ENCODE measurements at places on chromosomes 2 and 18.
A peak's percentile ranks its signal among the peaks of the same experiment; 100 is the strongest.

GRCh38 chr2:234588054-234588430 is 91.2 kb upstream of the ARL4C start:
- no peak for DNase-seq

- DNase-seq: no peak
These were observed 200.6 kb downstream of the RND3 start for GRCh38 chr2:150286730-150287362.

- no peak for DNase-seq
These were observed 3.8 kb upstream of the FRZB start for GRCh38 chr2:182870227-182870626.

- DNase-seq: no peak
These were observed 23.4 kb upstream of the RAPGEF4 start for GRCh38 chr2:172712251-172712650.

GRCh38 chr2:68279691-68280090 is 27.4 kb upstream of the PPP3R1 start:
- no peak for DNase-seq

DNA sequence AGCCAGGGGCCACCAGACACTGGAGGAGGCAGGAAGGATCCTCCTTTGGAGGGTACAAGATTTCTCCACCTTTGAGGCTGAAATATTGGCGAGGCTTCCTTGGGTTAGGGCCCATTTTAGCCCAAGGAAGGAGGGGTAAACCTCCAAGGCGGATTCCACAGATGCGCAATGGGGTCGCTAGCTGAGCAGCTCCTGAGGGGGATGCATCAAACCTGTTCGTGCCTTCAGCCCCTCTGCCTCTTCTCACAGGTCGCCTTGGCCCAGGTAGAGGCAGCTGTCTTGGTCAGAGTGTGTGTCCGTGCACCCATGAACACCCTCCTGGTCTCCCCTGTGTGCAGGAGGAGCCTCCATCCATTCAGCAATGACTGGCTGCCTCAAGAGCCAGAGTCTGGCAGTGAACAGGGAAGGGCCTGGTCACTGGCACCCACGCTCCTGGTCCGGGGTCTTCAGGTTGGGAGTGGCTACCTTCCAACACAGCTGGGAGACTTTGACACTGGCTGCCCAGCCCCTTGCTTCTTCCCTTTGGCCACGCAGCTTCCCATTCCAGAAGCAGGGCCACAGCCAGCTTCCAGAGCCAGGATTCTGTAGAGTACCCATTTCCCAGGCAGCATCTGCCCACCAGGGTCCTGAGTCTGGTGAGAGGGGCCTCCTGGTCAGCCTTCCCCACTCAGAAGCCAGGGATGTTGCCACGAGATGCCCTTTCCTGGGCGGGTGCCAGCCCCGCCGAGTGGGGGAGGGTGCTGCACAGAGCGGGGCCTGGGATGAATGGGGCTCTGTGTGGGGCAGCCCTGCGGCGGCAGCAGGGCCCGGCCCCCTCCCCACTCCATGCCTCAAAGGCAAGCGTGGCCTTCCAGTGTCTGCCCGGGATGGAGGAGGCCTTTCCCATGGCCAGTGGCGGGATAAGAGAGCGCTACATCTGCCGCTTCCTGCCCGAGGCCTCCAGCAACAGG is 95.8 kb upstream of the GPC1 start:
- no peak for DNase-seq

GRCh38 chr2:105873721-105874120 is 129.0 kb downstream of the NCK2 start:
- DNase-seq: no peak

- peak; percentile 2 for DNase-seq
These were observed 39.1 kb upstream of the MC4R start for GRCh38 chr18:60411715-60412114.

DNA sequence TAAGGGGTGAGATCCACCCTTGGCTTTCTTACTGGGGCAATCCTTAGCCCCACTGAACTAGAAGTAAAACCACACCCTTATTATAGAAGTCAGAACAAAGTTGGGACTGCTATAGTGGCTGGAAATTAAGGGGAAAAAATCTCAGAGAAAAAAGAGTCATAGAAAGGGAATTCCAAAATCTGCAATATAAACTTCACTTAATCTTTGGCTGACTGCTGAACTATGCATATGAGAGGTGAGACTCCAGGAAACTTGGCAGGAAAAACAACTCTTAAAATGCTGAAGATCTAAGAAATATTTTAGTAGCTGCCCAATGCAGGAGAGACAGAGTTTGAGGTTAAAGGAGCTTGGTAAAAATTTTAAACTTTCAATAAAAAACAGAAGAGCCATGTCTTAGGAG is 201.8 kb upstream of the FN1 start:
- DNase-seq: no peak

DNA sequence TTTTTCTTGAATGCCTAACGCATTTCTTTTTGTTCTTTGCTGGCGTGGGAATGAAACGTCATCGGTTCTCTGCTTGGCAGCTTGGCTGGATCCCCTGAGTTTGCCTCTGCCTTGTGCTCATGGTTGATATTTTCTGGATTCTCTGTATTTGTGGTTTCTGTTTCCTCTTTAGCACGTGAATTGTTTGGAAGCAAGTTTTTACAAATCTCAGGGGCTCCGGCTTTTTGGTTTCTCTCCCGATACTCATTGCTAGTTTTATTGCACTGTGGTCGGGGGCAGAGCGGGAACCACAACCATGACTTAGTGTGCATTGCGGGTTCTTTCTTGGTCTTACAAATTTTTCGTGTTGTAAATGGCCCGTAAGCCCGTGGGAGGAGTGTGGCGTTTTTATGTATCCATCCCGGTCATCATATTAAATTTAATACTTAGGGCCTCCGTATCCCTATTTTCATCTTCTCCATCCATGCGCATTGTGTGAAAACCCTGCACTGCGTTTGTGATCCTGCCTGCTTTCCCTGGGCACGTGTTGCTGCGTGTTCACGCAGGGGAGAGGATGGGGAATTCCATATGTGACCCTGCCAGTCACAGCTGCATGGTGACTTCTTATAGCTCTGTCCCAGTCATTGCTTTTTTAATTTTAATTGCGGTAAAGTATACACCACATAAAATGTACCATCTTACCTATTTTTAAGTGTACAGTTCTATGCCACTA is 9.4 kb downstream of the RAMP1 start:
- no peak for DNase-seq

- DNase-seq: no peak
These were observed 66.1 kb downstream of the CHN1 start for GRCh38 chr2:174939046-174939445.
